H7 (cell line): ENCODE measurements at places on chromosomes 7 and 10. TPM values are rescaled to one million over a fixed set of nuclear protein-coding genes. Genes with fewer than 3 reads are reported as not detected.

EVX1 gene
- not detected in 2 replicates for total RNA-seq

KAZALD1 gene
- total RNA-seq, result 11.9 and 22.0 TPM in 2 replicates

PNLIPRP3 gene
- not detected in 2 replicates for total RNA-seq

NDUFA5 gene
- 63.3 and 71.8 TPM in 2 replicates for total RNA-seq

TIAL1 gene
- 45.4 and 65.9 TPM in 2 replicates for total RNA-seq

RADIL gene
- total RNA-seq, result 9.8 and 14.1 TPM in 2 replicates

ANKRD61 gene
- 0.18 and 0.31 TPM in 2 replicates for total RNA-seq

PLCE1 gene
- 0.52 and 0.69 TPM in 2 replicates for total RNA-seq

EFCAB10 gene
- 2.0 and 2.3 TPM in 2 replicates for total RNA-seq

FAM221A gene
- total RNA-seq, result 16.6 and 21.7 TPM in 2 replicates
